ENCODE measurements at places on chromosomes 3 and 15.

DNA sequence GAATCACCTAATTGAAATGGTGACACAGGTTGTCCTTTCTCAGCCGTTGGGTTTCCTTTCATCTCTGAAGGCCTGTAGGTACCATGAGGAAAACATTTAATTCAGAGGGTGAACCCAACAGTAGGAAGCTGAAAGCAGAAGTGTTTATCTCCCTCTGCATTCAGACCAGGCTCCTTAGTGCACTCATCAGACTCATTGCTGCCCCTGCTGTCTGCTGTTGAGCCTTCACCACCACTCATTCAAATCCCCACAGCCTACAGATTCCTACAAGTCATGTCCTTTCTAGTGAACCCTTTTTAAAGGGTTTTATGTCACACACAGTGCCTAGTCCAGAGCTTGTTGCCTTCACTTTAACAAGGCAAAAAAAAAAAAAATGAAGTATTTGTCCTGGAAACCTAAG, 13.4 kb downstream of the WDR48 start:
- no peak for DNase-seq

GRCh38 chr3:196788528-196788927, 48.9 kb downstream of the PAK2 start:
- DNase-seq: no peak

DNA sequence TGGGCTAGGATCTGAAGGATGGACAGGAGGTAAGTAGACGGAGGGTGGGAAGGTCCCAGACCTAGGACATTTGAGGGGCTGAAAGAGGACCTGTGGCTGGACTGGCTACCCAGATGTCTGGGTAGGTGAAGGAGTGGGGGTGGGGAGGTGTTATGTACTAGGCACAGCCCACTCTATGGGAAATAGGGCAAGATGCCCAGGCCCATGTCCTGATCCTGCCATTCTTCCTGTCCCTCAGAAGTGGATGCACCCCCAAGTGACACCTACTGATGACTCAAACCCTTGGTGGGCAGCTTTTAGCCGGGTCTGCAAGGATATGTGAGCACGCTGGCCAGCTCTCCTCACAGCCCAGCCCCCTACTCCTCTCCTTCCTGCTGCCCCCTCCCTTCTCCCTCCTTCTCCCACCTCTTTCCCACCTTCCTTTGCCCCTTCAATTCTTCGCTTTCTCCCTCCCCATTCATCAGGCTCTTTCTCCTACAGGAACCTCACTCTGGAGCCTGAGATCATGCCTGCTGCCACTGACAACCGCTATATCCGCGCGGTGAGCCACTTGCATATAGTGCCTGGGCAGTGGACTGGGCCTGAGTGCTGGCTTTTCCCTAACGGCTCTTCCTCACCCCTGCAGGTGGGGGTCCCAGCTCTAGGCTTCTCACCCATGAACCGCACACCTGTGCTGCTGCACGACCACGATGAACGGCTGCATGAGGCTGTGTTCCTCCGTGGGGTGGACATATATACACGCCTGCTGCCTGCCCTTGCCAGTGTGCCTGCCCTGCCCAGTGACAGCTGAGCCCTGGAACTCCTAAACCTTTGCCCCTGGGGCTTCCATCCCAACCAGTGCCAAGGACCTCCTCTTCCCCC, 5.2 kb downstream of the ACY1 start:
- no peak for DNase-seq

DNA sequence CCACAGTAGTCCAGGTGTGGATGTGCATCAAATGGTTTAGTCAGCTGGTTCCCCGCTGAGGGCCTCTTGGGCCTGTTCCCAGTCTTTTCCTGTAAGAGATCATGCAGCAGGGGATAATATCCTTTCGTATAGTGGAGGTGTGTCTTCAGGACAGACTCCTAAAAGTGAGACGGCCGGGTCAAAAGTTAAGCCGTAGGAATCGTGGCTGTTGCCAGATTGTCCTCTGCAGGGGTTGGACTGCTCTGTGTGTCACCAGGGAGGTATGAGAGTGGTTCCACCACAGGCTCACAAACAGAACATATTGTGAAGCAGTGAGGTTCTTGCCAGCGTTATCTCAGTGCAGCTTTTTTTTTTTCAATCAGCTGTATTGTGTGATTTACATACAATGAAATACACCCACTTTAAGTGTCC, 95.0 kb downstream of the VGLL4 start:
- DNase-seq: no peak

DNA sequence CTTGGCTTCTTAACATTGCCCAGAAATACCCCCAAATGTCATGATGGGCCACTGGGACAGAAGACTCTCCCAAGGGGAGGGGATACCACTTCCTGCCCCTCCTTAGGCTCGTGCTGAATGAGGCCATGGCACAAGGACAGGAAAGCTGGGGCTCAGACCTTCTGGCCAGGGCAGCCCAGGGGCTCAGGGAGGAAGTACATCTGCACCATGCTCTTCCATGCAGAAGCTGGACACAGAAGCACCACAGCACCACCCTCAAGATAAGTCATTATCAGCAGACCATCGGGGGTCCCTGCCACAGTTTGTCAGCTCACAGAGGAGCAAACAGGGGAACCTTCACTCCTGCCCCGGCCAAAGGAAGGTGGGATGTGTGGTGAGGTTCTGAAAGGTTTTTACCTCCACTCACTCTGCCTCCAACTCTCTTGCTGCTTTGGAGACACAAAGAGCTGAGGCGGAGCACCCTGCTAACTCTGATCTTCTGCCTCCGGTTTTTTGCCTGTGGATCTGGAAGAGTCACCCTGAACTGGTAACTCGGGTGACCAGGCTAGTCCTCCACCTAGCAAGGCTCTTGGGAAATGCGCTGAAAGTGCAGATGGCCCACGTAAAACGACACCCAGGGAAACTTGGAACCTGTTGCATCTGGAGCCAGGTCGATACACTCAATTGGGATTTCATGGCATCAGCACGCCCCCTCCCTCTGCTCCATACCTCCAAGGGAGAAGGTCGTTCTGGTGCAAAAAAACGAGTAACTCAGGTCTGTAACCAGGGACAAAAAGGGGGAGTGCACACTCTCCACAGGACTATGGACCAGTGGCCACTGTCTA, 8.3 kb downstream of the BMF start:
- DNase-seq: no peak

DNA sequence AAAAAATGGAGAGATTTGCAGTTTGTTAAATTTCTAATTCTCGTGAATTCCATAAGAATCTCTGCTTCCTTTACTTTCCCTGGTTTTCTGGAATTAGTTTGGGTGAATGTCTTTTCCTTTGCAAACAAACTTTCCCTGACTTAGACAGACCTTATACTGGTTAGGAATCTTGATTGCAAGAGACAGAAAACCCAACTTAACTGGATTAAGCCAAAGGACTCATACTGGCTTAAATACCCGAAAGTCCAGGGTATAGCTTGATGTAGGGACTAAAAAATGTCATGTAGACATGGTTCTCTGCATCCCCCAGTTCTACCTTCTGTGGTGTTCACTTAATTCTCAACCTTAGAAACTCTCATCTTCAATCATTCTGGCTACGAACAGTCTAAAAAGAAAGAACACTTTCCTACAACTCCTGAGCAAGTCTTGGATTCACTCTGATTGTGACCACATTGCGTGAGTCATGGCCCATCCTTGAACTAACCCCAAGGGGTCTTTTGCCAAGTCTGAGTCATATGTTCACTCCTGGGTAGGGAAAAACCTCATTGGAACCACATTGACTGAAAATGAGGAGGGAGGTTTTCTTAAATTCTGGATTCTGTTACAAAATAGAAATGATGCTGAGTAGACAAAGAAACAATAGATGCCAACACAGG, 136.0 kb upstream of the DAZL start:
- no peak for DNase-seq

DNA sequence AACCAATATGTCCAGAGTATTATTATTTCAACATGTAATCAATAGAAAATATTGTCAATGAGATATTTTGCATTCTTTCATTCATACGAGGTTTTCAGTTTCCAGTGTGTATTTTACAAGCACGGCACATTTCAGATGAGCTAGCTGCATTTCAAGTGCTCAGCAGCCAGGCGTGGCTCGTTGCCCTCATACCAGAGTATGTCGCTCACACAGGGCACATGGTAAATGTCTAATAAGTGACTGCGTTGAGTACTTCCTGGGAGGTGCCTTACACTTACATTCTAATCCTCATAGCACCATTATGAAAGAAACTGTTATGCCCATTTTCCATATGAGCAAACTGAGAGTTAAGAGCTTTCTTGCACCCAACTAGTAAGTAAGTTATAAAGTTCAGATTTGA, 47.4 kb downstream of the TMEM266 start:
- DNase-seq: no peak

DNA sequence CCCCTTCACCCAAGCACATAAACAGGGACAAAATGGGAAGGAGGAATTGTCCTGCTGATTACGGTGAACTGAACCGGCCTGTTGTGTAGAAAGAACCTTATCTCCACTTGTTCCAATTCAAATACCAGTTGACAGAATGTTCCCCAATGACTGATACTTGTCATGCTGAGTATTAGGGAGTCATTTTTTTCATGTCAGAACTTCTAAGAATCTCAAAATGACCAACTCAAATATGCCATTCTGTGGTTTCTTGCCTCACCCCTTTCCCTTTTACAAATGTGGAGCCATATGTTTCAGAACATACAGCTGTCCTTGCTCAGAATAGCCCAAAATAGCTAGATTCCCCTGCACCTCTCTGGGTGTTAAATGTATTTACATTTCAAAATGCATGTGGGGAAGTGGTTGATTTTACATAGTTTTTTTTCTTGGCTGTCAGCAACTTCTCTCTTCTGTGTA, 405.9 kb upstream of the TBL1XR1 start:
- DNase-seq: no peak

DNA sequence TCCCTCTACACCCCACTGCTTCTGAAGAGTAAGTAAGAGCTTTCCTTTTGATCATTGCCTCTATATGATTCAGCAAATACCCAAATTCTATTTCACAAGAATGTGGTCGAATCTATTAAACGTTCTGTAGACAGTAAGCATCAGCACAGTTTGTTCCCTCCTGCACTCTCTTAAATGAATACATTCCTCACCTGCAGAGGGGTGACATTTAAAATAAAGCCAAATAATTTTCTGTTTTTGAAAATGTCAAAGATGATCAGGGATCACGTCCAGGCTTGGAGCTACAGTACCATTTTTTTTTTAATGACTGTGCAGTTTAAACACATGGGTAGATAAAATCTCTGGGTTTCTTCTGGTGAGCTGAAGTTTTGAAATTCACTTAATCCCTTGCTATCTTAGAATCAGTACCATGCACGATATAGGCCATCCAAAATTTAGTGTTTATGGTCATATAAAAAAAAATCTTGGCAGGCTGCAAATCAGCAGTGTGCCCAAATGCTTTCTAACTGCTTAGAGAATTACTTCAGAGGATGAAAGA, 12.8 kb downstream of the PYDC2 start:
- no peak for DNase-seq

DNA sequence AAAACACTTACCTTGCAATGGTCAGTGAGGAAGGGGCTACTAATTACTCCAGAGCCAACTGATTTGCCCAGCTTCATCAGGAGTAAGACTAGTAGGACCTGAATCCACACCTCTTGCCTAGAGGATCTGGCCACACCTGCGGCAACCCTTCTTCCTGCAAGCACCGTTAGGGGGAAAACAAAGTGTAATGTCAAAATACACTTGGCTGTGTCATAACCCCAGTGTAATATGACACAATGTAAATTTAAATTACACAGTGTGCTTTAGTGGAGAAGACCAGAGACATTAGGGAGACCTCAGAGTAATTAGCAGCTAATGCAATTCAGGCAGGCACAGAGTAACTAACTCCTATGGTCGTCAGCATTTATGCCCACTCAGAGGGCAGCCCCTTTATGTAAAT, 308.5 kb upstream of the ARRDC4 start:
- DNase-seq: no peak

GRCh38 chr3:64687781-64688604, at the start of gene ADAMTS9:
ADAMTS9 (minus strand) TSS chr3:64688000; CDS start chr3:64687657, 343 bp downstream.
- DNase-seq: no peak

- DNase-seq: no peak
Measured at GRCh38 chr3:123025642-123026521, 1.7 kb downstream of the SEMA5B start.

DNA sequence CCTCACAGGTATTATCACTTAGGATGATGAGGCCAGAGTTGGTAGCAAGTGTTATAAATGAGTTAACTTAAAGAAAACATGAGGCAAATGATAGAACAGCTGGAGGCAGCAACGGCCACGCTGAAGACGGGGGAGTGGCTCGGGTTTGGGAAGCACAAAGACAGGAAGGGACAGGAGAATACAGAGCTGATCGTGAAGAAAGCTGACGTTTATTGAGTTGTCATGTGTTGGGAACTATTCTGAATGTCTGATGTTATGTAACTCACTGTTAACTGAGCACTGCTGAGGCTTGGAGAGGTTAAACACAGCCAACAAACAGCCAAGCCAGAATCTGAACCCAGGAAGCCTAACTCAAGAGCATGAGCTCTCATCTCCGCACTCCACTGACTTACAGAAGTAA, 42.3 kb downstream of the FGD5 start:
- no peak for DNase-seq

- DNase-seq: no peak
Measured at GRCh38 chr3:5758699-5759098, 571.2 kb downstream of the EDEM1 start.

GRCh38 chr15:44029003-44029402, 166.1 kb downstream of the FRMD5 start:
- DNase-seq: no peak

- DNase-seq: no peak
Measured at GRCh38 chr3:68874551-68875348, 57.6 kb downstream of the TAFA4 start.

DNA sequence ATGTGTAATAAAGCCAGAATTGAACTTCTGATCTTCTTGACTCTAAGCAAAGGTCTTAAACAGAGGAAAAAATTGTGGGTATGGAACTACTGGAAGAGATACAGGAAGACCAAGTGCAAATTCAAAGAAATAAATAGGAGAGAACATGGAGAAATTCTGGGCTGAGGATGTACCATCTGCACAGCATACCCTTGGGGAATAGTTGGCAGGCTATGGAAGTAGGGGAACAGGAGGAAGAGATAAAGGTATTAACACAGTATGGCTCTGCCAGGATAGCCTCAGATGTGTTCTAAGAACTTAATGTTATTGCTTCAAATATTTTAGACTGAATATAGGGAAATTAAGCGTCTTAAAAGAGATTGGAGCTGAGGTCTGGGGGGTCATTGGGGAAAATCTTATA, 485.4 kb downstream of the CNTN3 start:
- DNase-seq: no peak

- DNase-seq: no peak
Measured at GRCh38 chr3:59775106-59775505, 725.3 kb upstream of the CFAP20DC start.

Measured in central memory CD4-positive, alpha-beta T cell (primary cell).